Activated naive CD4-positive, alpha-beta T cell treated with anti-CD3 and anti-CD28 coated beads, Interleukin-2, amount 50 U/mL, for 16 hours (primary cell): ENCODE measurements at places on chromosomes 13 and 19.

DNA sequence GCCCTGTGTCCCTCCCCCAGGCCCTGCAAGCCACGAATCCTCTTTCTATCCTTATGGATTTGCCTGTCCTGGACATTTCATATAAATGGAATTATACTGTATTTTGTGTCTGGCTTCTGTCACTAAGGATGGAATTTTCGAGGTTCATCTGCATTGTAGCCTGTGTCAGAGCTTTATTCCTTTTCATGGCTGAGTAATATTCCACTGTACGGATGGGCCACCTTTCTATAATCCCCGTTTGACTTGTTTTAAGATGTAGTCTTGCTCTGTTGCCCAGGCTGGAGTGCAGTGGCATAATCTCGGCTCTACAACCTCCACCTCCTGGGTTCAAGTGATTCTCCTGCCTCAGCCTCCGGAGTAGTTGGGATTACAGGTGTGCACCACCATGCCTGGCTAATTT is 3.9 kb upstream of the KDM4B start:
- no peak for DNase-seq

DNA sequence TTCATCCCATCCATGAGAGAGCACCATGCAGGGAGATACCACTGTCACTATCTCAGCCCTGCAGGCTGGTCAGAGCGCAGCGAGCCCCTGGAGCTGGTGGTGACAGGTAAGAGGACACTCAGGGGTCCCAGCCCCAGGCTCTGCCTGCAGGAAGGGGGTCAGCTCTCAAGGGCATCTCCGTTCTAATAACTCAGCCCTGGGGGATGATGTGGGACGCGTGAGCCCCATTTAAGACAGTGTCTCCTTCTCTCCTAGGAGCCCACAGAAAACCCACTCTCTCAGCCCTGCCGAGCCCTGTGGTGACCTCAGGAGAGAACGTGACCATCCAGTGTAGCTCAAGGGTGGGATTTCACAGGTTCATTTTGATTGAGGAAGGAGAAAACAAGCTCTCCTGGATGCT is 15.5 kb upstream of the KIR3DL3 start:
- DNase-seq, result no peak

DNA sequence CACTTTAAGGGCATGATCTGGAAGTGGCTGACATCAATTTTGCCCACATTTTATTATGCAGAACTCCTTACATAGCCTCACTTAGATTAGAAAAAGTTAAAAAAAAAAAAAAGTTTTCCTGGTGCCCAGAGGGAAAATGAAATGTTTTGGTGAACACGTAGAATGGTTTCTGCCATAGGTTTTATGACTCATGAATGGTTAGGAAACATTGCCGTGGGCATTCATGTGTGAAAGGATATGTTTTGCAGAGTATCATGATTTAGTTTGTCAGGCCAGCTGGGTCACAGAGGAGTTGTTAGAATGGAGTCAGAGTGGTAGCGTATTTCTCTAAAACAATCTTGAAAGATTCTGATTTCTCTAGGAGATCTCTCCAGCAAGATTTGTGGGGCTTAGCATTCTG is 133.8 kb downstream of the MRPL57 start:
- DNase-seq, result no peak

GRCh38 chr13:100364591-100364990 is 224.0 kb downstream of the GGACT start:
- no peak for DNase-seq

DNA sequence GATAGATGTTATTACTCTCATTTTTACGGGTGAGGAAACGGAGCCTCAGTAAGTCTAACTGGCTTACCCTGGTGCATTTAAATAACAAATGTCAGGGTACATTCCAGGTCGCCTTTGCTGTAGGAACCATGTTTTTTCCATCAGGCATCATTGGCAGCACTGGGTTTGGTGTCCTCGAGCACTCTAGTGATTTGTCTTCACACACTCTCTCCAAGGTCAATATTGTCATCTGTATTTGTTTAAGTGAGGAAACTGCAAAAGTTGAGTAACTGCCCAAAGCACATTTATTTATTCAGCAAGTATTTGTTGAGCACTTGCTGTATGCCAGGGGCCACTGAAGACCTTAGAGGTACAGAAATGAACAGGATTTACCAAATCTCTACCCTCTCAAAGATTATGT is 78.6 kb downstream of the DCT start:
- no peak for DNase-seq

GRCh38 chr13:91946498-91947070 is 548.2 kb downstream of the GPC5 start:
- no peak for DNase-seq

DNA sequence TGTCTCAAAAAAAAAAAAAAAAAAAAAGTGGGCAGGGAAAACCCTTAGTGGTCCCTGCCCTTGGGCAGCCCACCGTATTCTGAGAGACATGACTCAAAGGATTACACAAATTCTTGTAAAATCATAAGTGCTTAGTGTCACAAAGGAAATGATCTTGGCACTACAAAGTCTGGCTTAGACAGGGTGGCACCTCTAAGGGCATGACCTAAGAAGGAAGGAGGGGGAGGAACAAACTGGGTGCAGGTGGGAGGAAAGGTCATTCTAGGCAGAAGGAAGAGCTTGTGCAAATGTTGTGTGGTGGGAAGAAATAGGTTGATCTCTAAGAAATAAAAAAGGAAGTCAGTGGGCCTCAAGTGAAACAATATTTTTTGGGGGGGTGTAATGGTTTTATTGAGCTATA is 10.4 kb downstream of the PNPLA6 start:
- DNase-seq, result no peak

GRCh38 chr19:49678985-49679770 is 2.1 kb downstream of the PRMT1 start:
- no peak for DNase-seq

DNA sequence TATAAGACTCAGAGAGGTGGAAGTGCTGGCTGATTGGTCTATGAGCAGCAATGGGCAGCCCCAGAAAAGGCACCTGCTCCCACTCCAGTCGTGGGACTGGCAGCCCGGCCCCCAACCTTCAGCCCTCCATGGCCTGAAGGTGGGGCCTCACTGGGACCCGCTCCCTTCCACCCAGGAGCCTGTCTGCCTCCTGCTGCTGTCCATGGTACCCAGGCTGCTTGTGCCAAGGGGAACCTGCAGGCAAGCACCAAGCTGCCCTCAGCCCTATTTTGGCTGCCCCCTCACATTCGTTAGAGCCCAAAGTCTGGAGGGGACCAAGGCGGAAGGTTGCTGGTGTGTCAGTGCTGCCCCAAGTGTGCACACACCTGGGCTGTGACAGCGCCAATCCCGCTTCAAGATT is 2304.9 kb downstream of the PCDH9 start:
- DNase-seq, result no peak

- no peak for DNase-seq
Measured at GRCh38 chr19:49514151-49514550, 1.7 kb downstream of the FCGRT start.

DNA sequence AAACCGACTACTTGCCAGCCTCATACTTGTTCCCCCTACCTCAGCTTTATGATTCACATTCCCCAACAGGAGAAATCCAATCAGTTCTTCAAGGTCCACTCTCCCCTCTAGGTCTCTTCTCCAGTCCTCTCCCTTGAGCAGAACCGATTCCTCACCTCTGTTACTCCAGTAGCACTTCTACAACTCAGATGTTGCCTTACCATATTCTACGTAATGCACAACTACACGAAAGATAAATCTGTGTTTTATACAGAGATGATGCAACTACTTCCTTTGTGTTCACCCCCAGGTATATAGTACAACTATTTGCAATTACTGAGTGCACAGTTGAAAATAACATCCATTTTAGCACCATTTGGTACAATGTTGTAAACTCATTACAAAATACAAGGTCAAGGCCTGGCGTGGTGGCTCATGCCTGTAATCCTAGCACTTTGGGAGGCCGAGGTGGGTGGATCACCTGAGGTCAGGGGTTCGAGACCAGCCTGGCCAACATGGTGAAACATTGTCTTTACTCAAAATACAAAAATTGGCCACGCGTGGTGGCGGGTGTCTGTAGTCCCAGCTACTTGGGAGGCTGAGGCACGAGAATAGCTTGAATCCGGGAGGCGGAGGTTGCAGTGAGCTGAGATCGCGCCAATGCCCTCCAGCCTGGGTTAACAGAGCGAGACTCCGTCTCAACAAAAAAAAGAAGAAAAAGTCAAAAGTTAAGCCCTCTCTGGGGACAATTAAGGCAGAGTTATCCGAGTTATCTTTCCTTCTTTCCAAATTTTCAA is 2.8 kb upstream of the WBP4 start:
- no peak for DNase-seq

GRCh38 chr13:33710924-33711323 is 107.0 kb upstream of the RFC3 start:
- DNase-seq, result no peak

GRCh38 chr13:49791315-49791710 is 1.2 kb downstream of the KPNA3 start:
- DNase-seq, result no peak

- no peak for DNase-seq
Measured at GRCh38 chr13:48726711-48727110, 73.0 kb downstream of the CYSLTR2 start.

DNA sequence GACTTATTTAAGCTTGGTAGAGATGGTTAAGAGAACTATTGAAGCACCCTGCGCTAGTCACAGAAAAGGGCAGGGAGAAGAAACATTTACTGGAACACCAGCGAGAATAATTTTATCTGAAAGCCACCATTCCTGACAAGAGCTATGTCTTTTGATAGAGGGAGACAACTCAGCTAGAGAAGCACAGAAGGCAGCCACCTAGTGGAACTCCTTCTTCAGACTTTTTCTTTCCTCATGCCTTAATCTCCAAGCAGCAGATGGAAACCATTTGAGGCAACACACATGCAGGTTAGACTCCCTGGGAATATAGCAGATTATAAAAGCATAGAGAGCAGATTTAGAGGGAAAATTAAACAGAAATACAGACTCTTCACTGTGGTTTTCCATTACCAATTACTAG is 813.4 kb downstream of the SLITRK6 start:
- DNase-seq, result no peak

GRCh38 chr19:56312342-56312741 is 2.3 kb downstream of the ZSCAN5A start:
- no peak for DNase-seq

GRCh38 chr13:59766236-59766635 is 397.5 kb downstream of the DIAPH3 start:
- DNase-seq, result no peak

DNA sequence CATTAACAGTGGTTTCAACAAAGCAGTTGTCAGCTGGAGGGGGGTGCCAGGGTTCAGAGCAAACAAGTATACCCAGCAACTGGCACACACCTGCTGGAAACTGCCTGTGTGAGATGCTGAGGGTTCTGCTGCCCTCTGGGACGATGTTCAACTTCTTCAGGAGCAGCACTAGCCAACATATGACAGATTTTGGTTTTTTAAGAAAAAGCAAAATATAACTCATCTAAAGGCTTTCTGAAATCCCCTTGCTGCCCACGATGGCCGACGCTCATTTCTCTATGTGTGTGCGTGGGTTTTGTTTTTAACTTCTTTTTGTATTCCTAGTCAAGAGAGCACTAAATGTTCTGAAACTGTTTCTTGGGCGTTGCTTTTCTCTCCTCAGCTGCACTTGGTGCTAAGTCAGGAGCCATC is 79.9 kb downstream of the MRPL57 start:
- DNase-seq, result no peak

- no peak for DNase-seq
Measured at GRCh38 chr19:18712981-18713380, 29.5 kb downstream of the CRTC1 start.

DNA sequence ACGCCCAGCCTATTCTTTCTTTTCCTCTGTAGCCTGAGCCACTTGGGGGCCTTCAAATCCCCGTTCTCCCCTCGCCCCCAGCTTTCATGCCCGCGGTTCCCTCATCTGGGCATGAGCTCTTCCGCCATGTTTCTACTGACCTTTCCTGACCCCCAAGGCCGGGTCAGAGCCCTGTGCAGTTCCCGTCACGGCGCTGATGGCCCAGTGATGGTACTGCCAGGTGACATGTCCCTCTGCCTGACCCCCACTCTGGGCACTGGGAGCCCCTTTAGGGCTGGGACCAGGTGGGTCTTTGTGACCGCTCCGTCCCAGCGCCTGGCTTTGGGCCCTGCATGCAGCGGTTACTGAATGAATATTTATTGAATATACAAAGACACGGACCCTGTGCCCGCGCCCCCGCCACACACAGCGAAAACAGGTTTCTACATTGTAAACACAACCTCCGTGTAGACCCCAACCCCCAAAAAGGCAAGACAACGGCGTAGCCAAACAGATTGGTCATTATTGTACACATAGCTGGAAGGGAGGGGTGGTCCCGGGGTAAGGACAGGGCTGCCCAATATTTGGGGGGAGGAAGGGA is 7.7 kb downstream of the GPR108 start:
- no peak for DNase-seq

DNA sequence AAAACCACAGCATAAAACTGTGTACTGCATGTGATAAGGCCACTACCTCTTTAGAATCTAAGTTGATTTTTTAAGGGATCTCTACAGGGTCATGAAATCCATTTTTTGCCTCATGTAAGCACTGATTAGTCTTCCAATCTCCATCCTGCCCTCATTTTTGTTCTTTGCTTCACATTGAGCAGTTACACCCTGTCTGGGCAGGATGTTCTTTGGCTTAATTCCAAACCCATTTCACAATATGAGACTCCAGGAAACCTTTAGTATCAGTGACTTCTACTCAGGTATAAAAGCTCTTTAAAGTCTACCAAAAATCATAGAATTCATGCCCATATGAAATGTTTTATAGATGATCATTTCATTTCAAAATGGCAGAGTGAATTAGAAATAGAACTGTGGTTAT is 592.6 kb downstream of the TBC1D4 start:
- DNase-seq, result no peak

GRCh38 chr19:50550594-50550966 is 17.7 kb downstream of the LRRC4B start:
- no peak for DNase-seq

DNA sequence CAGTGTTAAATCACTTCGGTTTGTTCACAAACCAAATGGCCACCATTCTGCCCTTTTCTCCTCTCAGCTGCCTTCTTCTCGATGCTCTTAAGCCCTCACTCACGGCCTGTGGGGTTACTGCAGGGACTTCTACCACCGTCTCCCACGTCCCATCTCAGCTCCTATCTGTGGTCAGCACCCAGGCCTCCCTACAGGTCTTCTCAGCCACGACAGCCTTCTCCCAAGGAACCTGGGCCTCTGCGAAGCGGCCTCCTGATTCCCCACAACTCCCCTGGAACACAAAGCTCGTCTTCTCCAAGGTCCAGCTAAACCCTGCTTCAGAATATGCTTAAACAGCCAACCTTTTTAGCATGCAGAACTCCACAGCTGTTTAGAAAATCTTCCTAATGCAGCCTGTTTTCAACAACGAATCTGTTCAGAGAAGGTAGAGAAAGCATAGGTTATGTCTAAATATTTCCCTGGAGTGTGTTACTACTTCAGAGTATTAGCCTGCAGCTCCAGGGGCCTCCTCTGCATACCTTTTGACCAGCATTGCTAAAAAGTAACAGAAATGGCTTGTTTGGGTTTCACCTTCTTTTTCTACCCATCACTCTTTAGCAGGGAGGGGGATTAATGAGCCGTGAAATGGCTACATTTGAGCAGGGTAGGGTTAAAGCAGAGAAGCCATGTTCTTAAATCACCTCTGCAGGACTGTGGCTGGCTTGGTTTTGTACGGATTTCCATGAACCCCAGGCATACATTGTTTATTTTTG is 104.0 kb downstream of the COL4A2 start:
- DNase-seq, result no peak

- DNase-seq, result no peak
Measured at GRCh38 chr19:4966591-4966990, 2.3 kb upstream of the KDM4B start.
